Nucleus accumbens (tissue), 56 donors: ENCODE measurements at places on chromosomes 5 and 9.

DNA sequence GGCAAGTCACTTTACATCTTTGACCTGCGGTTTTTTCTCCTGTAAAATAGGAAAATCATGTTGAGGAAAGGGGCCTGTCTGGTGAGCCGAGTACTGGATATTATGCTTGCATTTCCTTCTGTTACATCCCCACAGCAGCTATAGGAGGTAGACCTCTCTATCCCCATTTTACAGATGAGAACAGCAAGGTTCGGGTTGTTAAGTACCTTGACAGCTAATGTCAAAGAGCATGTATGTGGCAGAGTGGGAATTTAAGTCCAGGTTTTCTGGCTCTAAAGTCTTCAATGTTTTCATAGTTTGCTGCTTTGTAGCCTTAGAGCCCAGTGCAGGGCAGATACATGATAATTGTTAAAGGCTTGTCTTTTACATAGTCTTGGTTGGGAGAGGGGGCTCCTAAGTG lies 2.8 kb downstream of the TMEM268 start:
- no peak for DNase-seq

DNA sequence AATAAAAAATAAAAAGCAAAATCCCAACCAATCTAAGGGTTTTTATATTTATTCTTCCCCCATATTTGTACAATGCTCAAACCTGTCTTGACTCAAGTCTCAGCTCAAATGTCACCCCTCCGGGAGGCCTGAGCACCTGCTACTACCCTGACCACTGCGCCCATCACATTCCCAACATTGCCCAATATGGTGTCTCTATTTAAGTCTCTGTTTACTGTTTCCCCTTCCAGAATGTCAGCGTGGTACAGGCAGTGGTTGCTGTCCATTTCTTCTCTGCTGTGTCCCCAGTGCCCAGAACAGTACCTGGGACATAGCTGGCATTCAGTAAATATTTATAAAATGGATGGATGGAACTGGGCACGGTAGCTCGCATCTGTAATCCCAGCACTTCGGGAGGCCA lies 47.3 kb upstream of the PRRC2B start:
- no peak for DNase-seq

- DNase-seq = no peak
Measured at GRCh38 chr9:93710370-93710723, 134.0 kb downstream of the PHF2 start.

- no peak for DNase-seq
Measured at GRCh38 chr5:89972901-89973300, 436.7 kb downstream of the CETN3 start.

DNA sequence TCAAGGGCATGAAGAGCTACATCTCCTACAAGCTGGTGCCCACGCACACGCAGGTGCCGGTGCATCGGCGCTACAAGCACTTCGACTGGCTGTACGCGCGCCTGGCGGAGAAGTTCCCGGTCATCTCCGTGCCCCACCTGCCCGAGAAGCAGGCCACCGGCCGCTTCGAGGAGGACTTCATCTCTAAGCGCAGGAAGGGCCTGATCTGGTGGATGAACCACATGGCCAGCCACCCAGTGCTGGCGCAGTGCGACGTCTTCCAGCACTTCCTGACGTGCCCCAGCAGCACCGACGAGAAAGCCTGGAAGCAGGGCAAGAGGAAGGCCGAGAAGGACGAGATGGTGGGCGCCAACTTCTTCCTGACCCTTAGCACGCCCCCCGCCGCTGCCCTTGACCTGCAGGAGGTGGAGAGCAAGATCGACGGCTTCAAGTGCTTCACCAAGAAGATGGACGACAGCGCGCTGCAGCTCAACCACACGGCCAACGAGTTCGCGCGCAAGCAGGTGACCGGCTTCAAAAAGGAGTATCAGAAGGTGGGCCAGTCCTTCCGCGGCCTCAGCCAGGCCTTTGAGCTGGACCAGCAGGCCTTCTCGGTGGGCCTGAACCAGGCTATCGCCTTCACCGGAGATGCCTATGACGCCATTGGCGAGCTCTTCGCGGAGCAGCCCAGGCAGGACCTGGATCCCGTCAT lies 1.4 kb downstream of the SNX18 start:
- DNase-seq = no peak

DNA sequence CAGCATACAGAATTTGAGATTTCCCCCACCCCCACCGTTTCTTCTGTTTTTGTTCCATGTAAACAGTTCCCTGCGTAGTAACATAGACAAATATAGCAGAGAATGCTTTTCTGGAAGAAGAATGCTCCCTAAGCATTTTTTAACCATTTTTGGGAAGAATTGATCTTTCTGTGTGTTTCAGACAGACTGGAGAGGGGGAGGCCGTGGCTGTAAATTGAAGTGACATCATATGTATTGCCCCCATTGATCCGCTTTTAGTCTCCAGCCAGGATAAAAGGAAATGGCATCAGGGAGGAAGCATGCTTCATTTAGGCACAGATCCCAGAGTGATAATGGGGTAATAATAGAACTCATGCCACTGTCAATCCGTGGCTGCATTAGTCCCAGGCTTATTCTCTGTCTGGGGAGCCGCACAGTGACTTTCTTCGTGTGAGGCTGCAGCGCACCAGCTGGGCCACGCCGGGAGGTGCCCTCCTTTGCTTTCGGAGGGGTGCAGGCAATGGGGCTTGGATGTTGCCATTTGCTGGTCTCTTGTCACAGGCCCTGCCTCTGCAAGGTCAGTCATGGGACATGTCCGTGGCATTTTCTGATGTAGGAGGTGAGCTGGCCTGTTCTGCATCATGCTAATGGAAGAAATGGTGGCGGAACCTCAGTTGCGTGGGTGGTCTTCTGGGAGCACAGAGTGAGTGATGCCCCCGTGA lies 261.5 kb downstream of the FANCC start:
- DNase-seq = no peak

- no peak for DNase-seq
Measured at GRCh38 chr9:134892820-134893420, 12.3 kb downstream of the FCN2 start.

DNA sequence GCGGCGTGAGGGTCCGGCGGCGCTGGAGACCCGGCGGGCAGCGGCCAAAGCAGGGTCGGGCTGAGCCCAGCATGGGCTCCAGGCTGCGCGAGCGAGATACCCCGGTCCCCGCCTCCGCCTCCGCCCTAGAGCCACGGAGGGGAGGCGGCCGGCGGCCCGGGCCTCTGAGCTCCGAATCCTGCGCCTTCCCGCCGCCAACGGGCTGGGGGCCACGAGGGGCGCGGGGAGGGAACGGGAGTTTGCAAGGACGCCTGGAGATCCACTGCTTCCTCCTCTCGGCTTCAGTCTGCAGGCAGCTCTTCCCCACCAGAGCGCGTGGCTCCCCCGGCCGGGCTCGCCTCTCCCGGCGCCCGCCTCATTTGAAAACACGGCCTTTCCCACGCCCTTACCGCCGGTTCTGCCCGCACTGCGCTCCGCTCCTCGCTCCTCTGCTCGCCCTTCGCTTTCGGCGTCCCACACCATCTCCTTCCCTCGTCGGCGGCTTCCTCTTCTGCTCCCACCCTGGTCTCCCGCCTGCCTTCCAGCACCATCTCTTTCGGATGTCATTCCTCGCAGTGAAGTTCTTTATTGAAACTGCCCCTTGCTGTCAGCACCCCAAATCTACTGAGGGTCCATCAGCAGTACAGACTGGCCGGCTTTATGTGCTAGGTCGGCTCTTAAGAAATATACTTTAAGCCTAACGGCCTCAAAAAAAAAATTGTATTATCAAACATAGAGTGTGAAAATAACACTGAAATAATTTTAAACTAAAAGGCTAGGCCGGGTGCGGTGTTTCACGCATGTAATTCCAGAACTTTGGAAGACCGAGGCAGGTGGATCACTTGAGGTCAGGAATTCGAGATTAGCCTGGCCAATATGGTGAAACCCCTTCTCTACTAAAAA lies 105.0 kb upstream of the FAM120A start:
- no peak for DNase-seq
